ENCODE measurements at places on chromosomes 3 and 15.

GRCh38 chr3:167992381-167992780, 103.3 kb downstream of the GOLIM4 start:
- no peak overlapping the region for H3K27ac ChIP-seq
- no peak for DNase-seq
- no peaks in the 10 kb centered on the region for H3K4me1 ChIP-seq
- no peak overlapping the region for H3K4me3 ChIP-seq
- no peaks in the 10 kb centered on the region for H3K27me3 ChIP-seq

- no peaks in the 10 kb centered on the region for H3K36me3 ChIP-seq
- no peaks in the 10 kb centered on the region for H3K27me3 ChIP-seq
- H3K4me1 ChIP-seq = no peaks in the 10 kb centered on the region
- no peak overlapping the region for H3K27ac ChIP-seq
- no peak for DNase-seq
Observed at GRCh38 chr3:178022599-178022998, 513.6 kb upstream of the KCNMB2 start.

GRCh38 chr3:192833177-192833890, 84.3 kb downstream of the MB21D2 start:
- no peaks in the 10 kb centered on the region for H3K4me1 ChIP-seq
- no peaks in the 10 kb centered on the region for H3K36me3 ChIP-seq
- H3K4me3 ChIP-seq = no peak overlapping the region
- H3K27ac ChIP-seq = no peak overlapping the region

DNA sequence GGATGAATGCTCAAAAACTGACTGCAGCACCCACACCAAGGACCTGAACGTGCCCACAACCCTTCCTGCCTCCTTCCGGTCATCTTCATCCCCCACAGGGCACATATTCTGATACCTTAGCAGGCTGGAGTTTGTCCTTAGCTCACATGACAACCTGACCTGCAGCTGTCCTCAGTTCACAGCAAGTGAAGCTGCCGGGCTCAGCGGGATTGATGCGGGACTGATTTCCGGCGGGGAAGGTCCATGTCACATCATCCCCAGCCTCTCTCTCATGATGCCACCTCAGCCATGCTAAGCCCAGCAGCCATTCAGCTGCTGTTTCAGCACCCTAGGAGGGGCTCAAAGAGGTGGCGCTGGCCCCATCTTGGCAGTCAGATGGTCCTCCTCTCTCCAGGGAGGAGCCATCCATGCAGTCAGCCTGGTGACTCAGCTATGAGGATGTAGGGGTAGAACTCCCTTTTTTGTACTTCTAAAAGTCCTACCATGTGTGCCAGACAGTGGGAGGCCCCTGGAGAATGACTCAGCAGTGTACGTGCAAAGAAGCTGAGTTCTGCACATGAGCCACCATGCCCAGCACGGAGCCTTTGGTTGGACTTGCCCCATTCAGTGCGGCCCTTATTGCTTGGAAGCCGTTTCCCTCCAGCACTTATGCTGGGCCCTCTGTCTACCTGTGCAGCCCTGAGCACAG, 9.5 kb downstream of the CA12 start:
- H3K4me3 ChIP-seq = no peak overlapping the region
- H3K27me3 ChIP-seq = no peaks in the 10 kb centered on the region
- DNase-seq = no peak
- H3K36me3 ChIP-seq = no peaks in the 10 kb centered on the region
- no peak overlapping the region for H3K27ac ChIP-seq
- H3K4me1 ChIP-seq = no peaks in the 10 kb centered on the region

Data from B cell (primary cell).